Occipital lobe (tissue), 3 donors: ENCODE measurements at places on chromosomes 2 and 18.

GRCh38 chr2:109655287-109655686, 41.1 kb downstream of the SOWAHC start:
- DNase-seq: no peak

GRCh38 chr2:232480201-232481190, 7.1 kb downstream of the ECEL1 start:
- no peak for DNase-seq

- DNase-seq: no peak
These were observed 18.5 kb downstream of the NEURL3 start for GRCh38 chr2:96486696-96487095.

- no peak for DNase-seq
These were observed 75.5 kb downstream of the MYCN start for GRCh38 chr2:16015903-16016265.

GRCh38 chr2:218329027-218329825, 27.4 kb upstream of the CATIP start:
- no peak for DNase-seq

DNA sequence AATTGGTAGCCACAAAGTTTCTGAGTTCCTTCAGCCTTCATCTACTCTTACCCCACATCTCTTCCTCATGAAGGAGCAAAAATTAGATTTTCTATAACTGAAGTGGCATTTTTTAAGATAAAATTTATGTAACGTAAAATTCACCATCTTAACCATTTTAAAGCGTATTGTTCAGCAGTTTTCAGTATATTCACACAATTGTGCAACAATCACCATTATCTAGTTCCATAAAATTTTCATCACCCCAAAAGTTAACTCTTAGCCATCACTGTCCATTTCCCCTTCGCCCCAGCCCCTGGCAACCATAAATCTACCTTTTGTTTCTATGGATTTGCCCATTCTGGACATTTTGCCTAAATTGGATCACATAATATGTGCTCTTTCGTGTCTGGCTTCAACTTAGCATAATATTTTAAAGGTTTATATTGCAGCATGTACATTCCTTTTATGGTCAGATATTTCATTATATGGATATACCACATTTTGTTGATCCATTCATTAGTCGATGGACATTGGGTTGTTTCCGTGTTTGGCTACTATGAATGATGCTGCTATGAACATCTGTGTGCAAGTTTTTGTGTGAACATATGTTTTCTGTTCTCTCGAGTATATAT, 44.6 kb downstream of the ATIC start:
- DNase-seq: no peak
